ENCODE measurements at places on chromosomes 11 and 22. TPM values are rescaled to one million over a fixed set of nuclear protein-coding genes. Genes with fewer than 3 reads are reported as not detected.

Gene HINFP
- total RNA-seq, result 24.7 TPM

DNA sequence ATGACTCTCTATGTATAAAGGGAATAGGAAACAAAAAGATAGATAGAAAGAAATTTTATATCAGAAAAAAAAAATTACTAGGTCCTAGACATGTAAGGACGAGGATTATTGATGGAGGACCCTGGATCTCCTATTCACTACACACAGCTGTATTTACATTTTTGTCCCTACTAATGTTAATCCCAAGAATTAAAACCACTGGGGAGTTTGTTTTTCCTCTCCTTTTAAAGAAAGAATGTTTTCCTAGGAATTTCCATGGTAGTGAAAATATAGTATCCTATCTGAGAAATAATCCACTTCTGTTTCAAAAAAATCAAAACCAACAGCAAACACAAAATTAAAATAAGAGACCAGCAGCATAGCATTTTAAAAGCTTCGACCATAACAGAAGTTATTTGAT lies 41.1 kb downstream of the PDGFD start:
- no peak overlapping the region for H3K4me3 ChIP-seq
- H3K36me3 ChIP-seq, result no peaks in the 10 kb centered on the region
- H3K27ac ChIP-seq, result no peak overlapping the region

- no peak overlapping the region for H3K27ac ChIP-seq
- no peaks in the 10 kb centered on the region for H3K27me3 ChIP-seq
- DNase-seq, result no peak
- H3K36me3 ChIP-seq, result no peaks in the 10 kb centered on the region
- H3K4me3 ChIP-seq, result no peak overlapping the region
These were observed 771.1 kb upstream of the LUZP2 start for GRCh38 chr11:23725752-23726151.

- H3K27ac ChIP-seq, result no peak overlapping the region
- DNase-seq, result peak; percentile 49
- peak overlapping the region; percentile 55 for H3K4me3 ChIP-seq
- H3K27me3 ChIP-seq, result no peaks in the 10 kb centered on the region
- no peaks in the 10 kb centered on the region for H3K36me3 ChIP-seq
These were observed 579.3 kb downstream of the BUD13 start for GRCh38 chr11:116193321-116194131.

Gene GAL
- total RNA-seq, result 32.2 TPM

Gene CEND1
- total RNA-seq, result not detected

DNA sequence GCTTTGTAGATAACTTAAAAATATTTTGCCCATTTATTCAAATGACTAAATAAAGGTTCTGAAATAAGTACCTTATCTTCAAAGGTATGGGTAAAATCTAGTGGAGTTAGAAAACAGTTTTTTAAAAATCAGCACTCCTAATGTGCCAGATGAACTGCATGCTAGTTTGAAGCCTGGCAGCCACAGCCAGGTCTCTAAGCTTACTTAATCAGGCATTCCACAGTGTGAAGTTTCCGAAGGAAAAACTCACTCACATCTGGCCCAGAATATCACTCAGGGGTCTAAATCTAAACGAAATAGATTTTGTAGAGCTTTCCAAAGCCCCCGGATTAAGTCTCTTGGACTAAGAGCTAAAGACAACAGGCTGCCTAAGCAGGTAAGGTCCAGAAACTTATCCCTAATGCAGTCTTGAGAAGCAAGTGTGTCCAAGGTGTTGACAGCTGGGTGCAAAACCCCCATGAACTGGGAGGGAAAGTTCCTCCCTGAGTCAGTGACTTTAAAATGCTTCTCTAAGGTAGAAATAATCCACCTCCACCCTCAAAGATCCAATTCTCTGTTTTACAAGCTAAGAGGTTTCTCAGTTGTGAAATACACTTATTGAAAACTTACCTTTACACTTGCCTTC lies 157.6 kb downstream of the FCHSD2 start:
- H3K27me3 ChIP-seq, result no peaks in the 10 kb centered on the region
- H3K36me3 ChIP-seq, result no peaks in the 10 kb centered on the region
- H3K4me3 ChIP-seq, result no peak overlapping the region
- H3K4me1 ChIP-seq, result peaks cover 13% of the 10 kb centered on the region
- peak overlapping the region; percentile 47 for H3K27ac ChIP-seq
- DNase-seq, result peak; percentile 31

DNA sequence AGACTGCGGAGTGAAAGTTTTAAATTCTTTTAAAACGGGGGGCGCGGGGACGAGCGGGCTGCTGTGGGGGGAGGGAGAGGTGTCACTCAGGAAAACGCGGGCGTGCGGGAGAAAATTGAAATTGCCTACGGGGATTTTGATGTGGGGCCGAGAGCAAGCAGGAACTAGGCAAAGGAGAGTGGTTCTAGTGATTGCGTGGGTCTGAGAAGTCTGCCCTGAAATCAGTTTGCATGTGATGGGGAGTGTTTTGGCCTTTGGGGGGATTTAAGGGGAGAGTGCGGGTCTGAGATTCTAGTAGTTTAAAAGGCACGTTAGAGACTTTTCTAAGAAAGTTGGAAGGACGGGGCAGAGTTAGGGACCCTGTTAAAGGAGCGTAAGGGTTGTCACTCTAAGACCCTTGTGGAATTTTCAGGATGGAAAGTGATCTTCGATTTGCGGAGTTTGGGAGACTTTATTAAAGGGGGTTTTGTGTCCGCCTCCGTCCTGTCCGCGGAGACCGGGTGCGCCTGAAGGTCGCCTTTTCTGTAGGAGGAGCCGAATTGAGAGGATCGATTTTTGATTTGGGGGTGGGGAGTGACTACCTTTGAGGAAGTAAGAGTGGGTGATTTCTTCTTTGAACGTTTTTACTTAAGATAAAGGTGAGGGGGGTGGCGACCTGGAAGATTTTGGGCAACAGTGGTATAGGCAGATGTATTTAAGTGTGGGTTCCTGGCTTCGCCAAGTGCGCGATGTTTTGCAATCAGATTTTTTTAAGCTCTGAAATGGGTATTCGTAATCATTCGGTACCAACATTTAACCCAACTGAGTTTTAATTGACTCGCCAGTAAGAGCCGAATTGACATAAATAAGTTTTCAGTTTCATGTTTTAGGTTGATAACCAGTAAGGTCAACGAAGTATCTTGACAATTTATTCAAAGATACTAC lies 1.1 kb downstream of the EED start:
- H3K27me3 ChIP-seq, result no peaks in the 10 kb centered on the region
- no peak for DNase-seq
- peak overlapping the region; percentile 95 for H3K27ac ChIP-seq
- H3K4me3 ChIP-seq, result peak overlapping the region; percentile 85
- H3K4me1 ChIP-seq, result peaks cover 25% of the 10 kb centered on the region

- no peaks in the 10 kb centered on the region for H3K36me3 ChIP-seq
- H3K4me1 ChIP-seq, result peaks cover 11% of the 10 kb centered on the region
- H3K27ac ChIP-seq, result no peak overlapping the region
- no peak overlapping the region for H3K4me3 ChIP-seq
- H3K27me3 ChIP-seq, result no peaks in the 10 kb centered on the region
- DNase-seq, result no peak
These were observed 2085.4 kb upstream of the RAG2 start for GRCh38 chr11:38683484-38683883.

Gene LYVE1
- total RNA-seq, result not detected

Gene FGF19
- total RNA-seq, result not detected

Gene NCF4
- total RNA-seq, result 0.47 TPM

GRCh38 chr11:132234878-132235277 lies 864.5 kb downstream of the NTM start:
- H3K4me3 ChIP-seq, result no peak overlapping the region
- no peaks in the 10 kb centered on the region for H3K4me1 ChIP-seq
- no peak overlapping the region for H3K27ac ChIP-seq

Gene MAJIN
- not detected for total RNA-seq

DNA sequence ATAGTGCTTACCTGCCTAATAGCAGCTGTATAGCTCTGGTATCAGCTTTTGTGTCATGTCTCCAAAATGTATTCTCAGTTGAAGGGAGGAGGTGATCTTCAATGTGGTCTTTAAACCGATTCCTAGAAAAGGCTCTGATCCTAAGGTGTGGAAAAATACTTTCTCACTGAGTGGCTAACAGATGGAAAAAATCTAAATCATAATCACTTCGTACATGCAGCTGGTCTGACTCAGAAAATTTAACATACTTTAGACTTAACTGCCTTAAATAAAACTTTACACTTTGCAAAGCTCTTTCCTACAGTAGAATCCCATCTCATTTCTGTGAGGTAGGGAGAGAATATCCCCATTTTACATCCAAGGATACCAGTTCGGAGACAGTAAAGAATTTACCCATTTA lies 38.0 kb downstream of the C2CD3 start:
- no peak overlapping the region for H3K4me3 ChIP-seq
- no peaks in the 10 kb centered on the region for H3K27me3 ChIP-seq
- no peak overlapping the region for H3K27ac ChIP-seq
- H3K4me1 ChIP-seq, result peaks cover 20% of the 10 kb centered on the region

- no peak for DNase-seq
- no peaks in the 10 kb centered on the region for H3K36me3 ChIP-seq
- no peak overlapping the region for H3K4me3 ChIP-seq
- H3K27ac ChIP-seq, result no peak overlapping the region
- H3K27me3 ChIP-seq, result no peaks in the 10 kb centered on the region
These were observed 757.5 kb downstream of the NELL1 start for GRCh38 chr11:21426931-21427330.

DNA sequence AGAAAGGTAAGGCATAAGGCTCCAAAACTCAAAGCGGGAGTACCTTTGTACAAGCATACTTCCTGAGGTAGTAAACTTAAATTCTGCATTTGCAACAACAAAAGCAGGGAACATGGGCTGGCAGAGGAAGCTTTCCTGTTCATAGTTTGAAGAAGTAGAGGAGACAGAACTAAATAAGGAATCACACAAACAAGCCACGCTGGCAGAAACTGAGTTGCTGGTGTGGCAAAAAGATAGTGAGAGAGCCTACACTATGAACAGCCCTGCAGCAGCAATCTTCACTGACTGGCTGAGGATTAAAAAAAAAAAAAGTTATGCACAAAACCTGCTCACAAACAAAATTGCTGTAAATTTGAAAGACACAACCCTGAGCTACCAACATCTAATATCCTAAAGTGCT lies 46.5 kb downstream of the FCHSD2 start:
- H3K36me3 ChIP-seq, result no peaks in the 10 kb centered on the region
- DNase-seq, result no peak
- H3K4me3 ChIP-seq, result no peak overlapping the region
- H3K4me1 ChIP-seq, result no peaks in the 10 kb centered on the region
- no peak overlapping the region for H3K27ac ChIP-seq
- H3K27me3 ChIP-seq, result no peaks in the 10 kb centered on the region

Gene OR2D2
- not detected for total RNA-seq

Gene SMIM35
- total RNA-seq, result not detected

GRCh38 chr11:15113381-15113780 lies 1.3 kb upstream of the INSC start:
- H3K27ac ChIP-seq, result no peak overlapping the region
- H3K27me3 ChIP-seq, result no peaks in the 10 kb centered on the region
- no peak for DNase-seq
- no peak overlapping the region for H3K4me3 ChIP-seq
- H3K4me1 ChIP-seq, result no peaks in the 10 kb centered on the region
- H3K36me3 ChIP-seq, result no peaks in the 10 kb centered on the region
